ENCODE measurements at places on chromosomes 11 and 22. TPM values are rescaled to one million over a fixed set of nuclear protein-coding genes. Genes with fewer than 3 reads are reported as not detected.

DNA sequence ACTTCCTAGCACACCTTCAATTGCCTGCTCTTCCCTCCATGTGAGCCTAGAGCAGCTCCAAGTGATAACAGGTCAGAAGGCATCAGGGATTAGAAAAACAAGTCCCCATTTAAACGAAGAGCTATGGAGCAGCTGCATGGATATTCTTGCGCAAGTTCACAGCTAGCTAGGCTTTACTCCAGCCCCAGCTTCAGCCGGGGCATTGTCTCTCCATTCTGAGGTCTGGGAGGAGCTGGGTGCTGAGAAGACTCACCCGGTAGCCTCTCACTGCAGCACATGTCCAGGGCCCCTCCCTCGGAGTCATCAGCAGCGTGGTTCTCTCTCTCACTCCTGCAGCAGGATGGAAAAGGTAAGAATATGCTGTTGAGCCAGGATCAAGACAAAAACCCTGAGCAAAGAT, 26.0 kb downstream of the PTPN5 start:
- DNase-seq: no peak
- H3K4me1 ChIP-seq: no peaks in the 10 kb centered on the region
- H3K4me3 ChIP-seq: no peak overlapping the region
- H3K27ac ChIP-seq: no peak overlapping the region

LIF gene
- 0.16 TPM for total RNA-seq

TRMU gene
- 42.0 TPM for total RNA-seq

DNA sequence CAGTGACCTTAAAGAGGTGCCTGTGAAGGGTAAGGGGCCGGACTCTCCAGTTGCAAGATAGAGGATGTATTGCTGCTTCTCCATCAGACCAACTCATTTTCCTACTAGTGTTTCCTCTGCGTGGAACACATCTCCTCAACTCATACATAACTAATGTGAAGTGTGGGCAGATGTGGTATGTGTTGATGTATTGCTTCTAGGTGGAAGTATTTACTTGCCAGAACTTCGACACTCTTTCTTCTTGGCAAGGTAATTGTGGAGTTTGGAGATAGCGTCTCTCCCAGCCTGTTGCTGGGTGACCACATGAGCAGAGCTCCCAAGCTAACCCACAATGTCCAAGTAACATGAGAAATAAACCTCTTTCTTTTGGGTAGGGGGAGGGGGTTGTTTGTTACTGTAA, 456.9 kb downstream of the DYNC2H1 start:
- no peaks in the 10 kb centered on the region for H3K36me3 ChIP-seq
- H3K4me1 ChIP-seq: no peaks in the 10 kb centered on the region
- H3K27me3 ChIP-seq: no peaks in the 10 kb centered on the region
- H3K27ac ChIP-seq: no peak overlapping the region
- no peak overlapping the region for H3K4me3 ChIP-seq

Data from left ventricle myocardium inferior (tissue), 1 donor.